ENCODE measurements at places on chromosomes 3 and 15.

DNA sequence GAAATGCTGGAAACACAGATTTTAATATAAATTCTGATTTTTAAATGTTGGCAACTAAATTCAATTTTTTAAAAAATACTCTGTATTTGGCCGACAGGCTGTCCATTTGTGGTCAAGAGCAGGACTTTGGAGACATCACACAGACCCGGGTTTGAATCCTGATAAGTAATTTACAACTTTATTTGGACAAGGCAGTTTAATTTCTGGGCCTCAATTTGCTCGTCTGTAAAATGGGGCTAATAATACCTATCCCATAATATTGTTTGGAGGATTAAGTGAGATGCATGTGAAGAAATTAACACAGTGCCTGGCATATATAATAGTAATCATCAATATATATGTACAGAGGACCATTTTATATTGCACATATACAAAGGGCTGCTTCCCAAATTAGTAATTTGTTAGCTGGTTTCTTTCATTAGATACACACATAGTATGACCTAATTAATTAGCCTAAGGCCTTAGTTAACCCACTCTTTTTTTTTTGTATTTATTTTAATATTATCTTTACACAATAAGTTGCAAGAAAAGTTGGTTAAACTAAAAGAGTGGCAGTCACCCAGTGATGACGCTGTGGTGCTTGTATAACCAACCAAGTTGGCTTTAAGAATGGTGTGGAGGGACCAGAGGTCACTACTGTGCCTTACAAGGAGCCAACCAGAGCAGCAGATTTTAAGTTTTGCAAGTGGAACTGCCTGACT is 665 bp downstream of the PIGB start:
- DNase-seq: no peak

GRCh38 chr3:31498791-31499190 is 33.9 kb upstream of the STT3B start:
- no peak for DNase-seq

- DNase-seq: no peak
Measured at GRCh38 chr3:125213364-125213755, 812 bp upstream of the SLC12A8 start.

DNA sequence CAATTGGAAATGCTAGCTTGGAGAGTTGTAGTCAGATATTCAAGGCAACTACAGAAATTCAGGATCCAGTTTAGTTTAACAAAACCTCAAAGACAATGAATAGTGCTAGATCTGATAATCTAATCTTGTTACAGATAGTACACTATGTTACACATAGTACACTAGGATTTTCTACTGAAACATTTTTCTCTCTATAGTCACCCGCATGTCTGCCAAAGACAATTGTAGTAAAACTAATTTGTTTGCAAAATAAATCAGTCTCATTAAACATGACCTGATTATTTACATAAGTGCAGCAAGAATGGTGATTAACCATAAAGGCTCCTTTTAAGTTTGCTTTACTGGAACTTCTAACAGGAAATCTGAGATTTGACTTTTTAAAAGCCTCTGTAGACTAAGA is 52.0 kb downstream of the ILDR1 start:
- DNase-seq: no peak

- DNase-seq: no peak
Measured at GRCh38 chr3:145417678-145418077, 743.3 kb downstream of the PLOD2 start.

- DNase-seq: no peak
Measured at GRCh38 chr15:96344706-96345559, 14.4 kb downstream of the NR2F2 start.

GRCh38 chr3:143071776-143072175 is 47.8 kb upstream of the CHST2 start:
- no peak for DNase-seq

GRCh38 chr3:32391643-32392535 is at the start of gene CMTM7:
TSS of gene CMTM7 (plus strand) at chr3:32391853. CDS start at chr3:32391907, 54 bp downstream.
- peak; percentile 49 for DNase-seq

DNA sequence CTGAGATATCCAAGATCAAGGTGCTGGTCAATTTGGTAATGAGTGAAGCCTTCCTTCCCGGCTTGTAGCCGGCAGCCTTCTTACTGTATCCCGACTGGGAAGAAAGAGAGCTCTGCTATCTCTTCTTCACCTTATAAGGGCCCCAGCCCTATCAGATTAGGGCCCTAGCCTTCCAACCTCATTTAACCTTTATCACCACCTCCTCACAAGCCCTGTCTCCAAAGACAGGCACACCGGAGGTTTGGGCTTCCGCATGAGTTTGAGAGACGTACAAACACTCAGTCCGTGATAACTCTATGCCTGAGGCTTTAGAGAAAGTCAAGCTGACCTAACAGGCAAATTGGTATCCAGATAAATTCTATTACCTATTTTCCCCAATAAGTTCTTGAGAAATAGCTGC is 243.9 kb downstream of the OPA1 start:
- DNase-seq: no peak

- no peak for DNase-seq
Measured at GRCh38 chr3:77933926-77934325, 894.0 kb downstream of the ROBO2 start.

GRCh38 chr3:197001972-197002700 is 27.5 kb downstream of the MELTF start:
- DNase-seq: no peak

DNA sequence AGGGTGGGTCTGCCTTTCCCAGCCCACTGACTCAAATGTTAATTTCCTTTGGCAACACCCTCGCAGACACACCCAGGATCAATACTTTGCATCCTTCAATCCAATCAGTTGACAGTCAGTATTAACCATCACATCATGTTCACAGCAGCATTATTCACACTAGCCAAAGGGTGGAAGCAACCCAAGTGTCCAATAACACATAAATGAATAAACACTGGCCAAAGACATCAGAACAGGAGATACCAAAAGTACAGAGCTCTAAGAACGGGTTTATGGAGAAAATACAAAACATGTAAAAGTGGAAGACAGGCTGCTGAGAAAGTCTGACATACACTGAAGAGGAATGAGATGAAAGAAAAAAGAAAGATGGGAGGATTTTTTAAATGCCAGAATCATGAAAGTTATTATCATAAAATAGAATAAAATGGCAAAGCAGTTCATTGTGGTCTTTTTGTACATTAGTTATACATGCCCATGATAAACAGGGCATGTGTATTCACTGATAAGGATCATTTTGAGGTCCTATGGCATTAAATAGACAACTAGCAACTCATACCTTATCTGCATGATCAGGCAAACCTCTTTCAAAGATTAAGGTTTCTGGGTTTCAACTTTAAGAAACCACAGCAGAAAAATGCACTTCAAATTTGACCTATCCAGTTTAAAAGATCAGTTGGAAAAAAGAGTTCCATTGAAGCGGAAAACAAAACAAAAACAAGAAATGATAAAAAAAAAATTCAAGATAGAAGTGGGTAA is 22.9 kb downstream of the DNAAF4 start:
- no peak for DNase-seq

GRCh38 chr15:49323207-49323606 is 99.8 kb upstream of the FGF7 start:
- no peak for DNase-seq

GRCh38 chr3:39280571-39280970 is 735 bp upstream of the CX3CR1 start:
- DNase-seq: no peak

DNA sequence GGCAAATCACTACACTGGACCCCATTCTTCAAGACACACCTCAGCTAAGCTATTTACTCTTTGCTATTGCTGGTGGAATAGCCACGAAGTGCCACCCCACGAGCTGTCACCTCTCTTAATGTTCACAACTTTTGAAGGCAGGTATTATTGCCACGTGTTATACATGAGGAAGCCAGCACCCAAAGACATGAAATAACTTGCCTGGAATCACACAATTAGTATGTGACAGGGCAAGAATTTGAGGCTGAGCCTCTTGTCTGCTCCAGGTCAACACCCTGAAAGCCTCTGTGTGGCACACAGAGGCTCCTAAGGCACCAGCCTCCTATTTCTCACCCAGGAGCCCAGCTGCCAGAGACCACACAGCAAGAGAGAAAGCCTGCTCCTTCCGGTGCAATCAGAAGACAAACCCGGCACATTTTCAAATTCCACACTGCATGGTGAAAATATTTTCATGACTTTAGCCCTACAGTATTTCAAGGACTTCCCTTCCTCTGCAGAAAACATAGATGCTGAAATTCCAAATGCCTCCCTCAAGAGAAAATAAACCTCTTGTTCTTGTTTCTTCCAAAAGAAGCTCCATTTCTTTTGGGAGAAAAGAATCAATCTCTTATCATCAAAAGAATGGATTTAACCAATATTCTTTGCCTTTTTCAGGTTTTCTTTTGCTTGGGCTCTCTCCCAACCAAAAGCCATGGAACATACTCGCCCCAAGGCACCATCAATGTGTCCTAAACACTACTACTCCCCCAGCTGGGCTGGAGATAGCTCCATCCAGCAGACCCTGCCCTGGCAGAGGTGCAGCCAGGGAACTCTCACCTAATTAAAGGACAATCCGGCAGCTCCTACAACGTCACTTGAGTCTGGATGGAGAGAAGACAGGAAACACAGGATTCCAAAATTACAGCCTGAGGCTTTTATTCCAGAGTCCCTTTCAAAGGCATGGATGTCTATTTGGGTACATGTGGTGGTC is 84.7 kb upstream of the THBS1 start:
- no peak for DNase-seq

- DNase-seq: no peak
Measured at GRCh38 chr3:13010780-13011572, 62.3 kb downstream of the IQSEC1 start.

DNA sequence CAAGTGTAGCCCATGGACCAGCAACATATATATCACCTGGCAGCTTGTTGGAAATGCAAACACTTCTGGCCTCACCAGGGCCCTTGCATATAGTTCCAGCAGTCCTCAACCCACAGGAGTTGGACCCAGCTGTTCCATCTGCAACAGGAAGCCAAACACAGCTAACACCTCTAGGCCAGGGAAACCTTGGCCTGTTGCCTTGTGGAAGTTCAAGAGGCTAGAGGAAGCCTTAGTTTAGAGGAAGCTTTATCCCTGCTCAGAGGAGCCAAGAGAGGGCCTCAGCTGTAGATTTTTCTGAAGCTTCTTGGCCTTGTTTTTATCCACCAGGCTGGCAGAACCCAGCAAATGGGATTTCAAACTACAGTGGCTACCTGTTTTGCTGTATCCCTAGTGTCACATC is 11.4 kb downstream of the FHIT start:
- DNase-seq: no peak

GRCh38 chr3:128468791-128469527 is 2.3 kb upstream of the DNAJB8 start:
- no peak for DNase-seq

GRCh38 chr3:24622138-24622537 is 127.5 kb upstream of the THRB start:
- no peak for DNase-seq

DNA sequence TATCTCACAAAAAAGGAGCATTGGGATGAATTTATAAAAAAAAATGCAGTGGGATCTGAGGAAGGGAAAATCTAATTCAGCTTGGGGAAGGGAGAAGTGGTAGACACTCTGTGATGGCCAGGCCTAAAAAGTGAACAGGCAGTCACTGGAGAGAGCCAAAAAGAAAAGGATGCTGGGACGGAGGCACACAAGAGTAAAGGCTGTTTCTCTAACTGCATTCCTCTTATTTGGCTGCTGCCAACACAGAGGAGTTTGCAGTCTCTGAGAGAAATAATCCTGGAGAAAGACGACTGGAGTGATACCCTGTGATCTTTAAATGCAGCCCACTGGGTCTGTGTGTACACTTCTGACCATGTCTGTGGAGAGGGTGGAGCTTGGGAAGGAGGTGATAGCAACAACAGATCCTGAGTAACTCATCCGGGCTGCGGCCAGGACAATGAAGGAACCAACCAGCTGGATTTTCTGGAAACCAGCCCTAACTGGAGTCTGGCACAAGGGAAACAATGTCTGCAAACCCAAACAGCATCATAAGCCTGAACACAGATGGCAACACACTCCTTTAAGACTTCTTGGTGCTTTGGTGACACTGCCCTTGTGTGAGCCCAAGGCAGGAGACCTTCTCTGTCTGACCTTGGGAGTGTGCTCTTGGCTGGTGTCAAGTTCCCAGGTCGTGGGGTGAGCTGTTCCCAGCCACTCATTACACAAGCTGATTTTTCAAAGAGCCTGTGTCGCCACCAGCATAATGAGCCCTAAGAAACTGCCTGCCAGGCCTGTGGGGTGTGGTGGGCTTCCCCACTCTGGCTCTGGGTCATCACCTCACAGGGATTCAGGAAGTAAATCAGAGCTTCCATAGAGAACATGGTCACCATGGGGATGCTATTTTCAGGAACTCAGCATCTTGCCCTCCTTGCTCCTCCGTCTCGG is 8.0 kb downstream of the FYCO1 start:
- DNase-seq: no peak

DNA sequence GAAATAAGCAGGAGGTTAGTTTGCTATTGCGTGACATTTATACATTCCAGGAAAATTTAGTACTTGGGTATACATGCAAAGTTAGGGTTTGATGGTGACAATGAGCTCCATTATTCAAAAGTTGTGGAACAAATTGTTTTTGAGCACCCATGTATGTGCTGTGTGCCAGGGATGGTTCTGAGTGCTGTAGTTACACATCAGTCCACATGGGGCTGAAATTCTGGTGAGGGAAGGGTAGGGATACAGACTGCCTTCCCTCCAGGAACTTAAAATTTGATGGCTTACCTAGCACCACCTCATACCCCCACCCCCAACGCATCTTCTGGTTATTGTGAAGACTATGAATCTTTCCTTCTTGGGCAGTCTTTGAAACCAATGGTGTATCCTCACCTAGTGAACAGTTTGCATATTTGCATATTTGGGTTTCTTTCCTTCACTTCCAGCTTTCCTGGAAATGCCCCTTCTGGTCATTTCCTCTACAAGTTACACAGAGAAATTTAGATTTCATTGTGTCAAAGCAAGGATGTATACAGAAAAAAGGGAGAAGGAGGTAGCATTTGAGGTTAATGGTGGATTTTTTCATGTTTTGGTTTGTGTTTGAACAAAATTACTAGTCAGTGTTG is 222.0 kb upstream of the IL12A start:
- no peak for DNase-seq

DNA sequence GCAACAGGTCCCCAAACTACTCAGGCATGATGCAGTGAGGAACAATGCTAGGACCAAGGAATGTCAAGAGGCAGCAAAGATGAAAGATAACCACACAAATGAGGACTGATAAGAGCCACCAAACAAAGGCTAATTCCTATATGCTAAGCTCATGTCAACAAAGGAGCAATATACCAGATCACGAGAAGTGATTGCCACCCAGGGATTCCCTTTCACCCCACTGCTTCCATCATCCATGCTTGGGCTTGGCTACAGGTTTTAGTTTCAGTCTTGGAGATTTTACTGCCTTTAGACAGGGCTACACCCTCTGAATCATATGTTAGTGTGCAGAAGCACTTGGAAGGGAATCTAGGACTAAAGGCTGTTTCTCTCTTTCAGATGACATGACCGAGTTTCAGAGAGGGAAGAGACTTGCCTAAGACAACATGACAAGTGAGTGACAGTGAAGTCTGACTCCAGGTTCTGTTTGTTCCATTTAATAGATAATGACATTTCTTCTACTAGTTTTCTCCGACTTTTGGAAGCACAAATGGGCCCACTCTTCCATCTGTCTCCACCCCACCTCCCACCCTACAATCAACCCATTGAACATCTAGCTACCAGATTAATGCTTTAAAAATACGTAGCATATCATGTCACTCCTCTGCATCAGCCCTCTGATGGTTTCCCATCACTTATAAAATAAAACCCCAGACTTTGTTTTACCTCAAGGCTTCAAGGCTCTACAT is 173.5 kb upstream of the LRRN1 start:
- no peak for DNase-seq

GRCh38 chr3:66038726-66039589 is at the start of gene MAGI1:
TSS of gene MAGI1 (minus strand) at chr3:66038918. CDS start at chr3:66038308, 610 bp downstream.
- no peak for DNase-seq

GRCh38 chr3:65953881-65954733 is 84.6 kb downstream of the MAGI1 start:
- no peak for DNase-seq
